Naive B cell (primary cell): ENCODE measurements at places on chromosomes 3 and 15. TPM values are rescaled to one million over a fixed set of nuclear protein-coding genes. Genes with fewer than 3 reads are reported as not detected.

DNA sequence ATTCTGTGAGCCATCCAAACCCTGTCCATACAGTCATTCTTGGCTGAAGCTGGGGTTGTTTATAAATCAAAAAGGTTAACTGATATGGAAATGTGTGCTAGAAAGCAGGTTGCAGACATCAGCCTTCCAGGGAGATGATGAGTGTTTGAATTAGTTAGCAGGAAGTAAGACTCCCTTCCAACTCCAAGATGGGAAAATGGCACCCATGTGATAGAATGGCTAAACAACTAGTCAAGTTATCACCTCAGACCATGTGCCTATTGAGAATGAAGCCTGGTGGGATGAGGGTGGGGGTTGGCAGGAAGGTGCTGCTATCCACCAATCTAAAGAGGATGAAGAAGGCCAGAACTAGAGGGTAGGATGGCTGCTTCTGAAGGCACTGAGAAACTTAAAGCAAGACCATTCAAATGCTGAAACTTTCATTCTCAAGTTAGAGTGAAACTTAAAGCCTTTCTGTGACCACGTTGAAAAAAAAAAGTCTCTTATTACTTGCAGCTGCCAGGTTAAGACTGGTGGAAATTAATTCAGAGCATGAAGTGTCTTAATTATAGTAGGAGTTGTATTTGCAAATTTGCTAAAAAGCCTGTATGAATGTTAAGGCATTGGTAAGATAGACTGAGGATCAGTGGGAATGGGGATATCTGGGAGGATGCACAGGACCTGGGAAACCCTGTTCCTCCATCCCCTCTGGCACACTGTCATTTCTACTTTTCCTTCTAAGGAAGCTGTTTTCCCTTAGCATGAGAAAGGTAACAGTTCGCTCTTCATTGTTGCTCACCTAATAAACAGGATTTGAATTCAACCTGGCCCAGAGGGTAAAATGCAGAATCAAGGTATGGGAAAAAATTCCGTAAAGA lies 36.8 kb downstream of the CCR3 start:
- DNase-seq: no peak
- no peaks in the 10 kb centered on the region for H3K27me3 ChIP-seq
- H3K36me3 ChIP-seq: no peaks in the 10 kb centered on the region
- peaks cover 25% of the 10 kb centered on the region for H3K4me1 ChIP-seq

DNA sequence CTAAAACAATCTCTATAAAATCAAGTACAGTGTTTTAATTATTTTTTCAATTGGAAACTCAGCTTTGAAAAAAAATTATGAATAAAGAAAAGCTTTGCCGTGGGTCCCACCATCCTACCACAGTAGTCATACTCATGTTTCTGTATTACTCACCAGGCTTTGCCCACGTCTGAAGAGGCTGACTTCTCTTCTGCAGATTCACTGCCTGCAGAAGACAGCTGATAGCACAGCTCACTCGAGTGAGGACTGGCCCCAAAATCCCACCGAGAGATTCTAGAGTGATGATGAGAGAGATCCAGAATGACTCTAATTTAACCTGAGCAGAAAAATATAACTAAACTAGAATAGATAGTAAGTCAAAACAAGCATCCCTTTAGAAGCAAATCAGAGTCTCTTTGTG lies 11.9 kb downstream of the C2CD4B start:
- no peak overlapping the region for H3K27ac ChIP-seq
- H3K36me3 ChIP-seq: no peaks in the 10 kb centered on the region
- peaks cover 10% of the 10 kb centered on the region for H3K27me3 ChIP-seq
- H3K4me1 ChIP-seq: no peaks in the 10 kb centered on the region

DNA sequence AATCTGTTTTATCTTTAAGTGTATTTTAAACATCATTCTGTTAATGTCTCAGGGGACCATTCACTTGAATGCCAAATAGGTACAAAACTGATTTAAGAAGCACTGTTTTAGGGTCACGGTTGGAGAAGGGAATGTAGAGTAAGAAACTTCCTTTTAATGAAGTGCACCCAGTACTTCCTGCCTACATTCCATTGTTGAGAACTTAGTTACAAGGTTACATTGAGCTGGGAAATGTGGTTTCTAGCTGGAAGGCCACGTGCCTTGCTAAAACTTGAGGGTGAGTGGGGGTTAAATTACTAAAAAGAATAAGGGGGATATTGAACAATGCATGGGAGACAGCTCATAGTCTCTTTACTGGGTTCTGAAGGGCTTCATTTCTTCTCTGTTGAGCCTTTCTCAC lies 78.3 kb upstream of the TBC1D5 start:
- H3K4me3 ChIP-seq: no peak overlapping the region
- no peak overlapping the region for H3K27ac ChIP-seq
- H3K36me3 ChIP-seq: no peaks in the 10 kb centered on the region
- H3K4me1 ChIP-seq: no peaks in the 10 kb centered on the region
- no peaks in the 10 kb centered on the region for H3K27me3 ChIP-seq

DNA sequence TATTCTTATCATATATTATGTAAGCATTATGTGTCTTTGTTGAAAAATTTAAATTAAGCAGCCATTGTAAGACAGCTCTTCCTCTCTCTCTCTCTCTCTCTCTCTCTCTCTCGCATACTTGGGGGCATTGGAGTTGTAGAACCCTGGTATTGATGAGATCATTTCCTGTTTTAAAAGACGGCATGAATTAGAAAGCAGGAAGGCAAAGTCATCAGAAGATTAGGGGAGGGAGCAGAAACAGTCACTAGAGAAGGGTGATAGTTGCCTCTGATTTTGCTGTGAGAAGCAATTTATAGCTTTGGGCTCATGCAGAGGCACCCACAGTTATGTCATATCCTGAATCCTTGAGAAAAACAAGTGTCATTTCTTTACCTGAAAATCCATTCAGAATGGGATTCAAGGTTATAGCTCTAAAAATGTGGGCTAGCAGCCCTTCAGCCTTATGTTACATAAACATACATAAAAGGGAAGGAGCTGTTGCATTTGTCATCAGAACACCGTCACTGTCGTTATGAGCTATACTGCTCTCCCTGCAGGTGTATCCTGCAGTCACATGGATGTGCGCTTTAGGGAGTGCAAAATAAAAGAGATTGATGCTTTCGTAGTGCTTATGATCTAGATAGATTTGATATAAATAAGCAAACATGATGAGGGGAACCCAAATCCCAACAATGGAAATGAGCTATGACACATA lies 213.8 kb downstream of the NR1D2 start:
- H3K4me1 ChIP-seq: peaks cover 8% of the 10 kb centered on the region
- no peak for DNase-seq

DNA sequence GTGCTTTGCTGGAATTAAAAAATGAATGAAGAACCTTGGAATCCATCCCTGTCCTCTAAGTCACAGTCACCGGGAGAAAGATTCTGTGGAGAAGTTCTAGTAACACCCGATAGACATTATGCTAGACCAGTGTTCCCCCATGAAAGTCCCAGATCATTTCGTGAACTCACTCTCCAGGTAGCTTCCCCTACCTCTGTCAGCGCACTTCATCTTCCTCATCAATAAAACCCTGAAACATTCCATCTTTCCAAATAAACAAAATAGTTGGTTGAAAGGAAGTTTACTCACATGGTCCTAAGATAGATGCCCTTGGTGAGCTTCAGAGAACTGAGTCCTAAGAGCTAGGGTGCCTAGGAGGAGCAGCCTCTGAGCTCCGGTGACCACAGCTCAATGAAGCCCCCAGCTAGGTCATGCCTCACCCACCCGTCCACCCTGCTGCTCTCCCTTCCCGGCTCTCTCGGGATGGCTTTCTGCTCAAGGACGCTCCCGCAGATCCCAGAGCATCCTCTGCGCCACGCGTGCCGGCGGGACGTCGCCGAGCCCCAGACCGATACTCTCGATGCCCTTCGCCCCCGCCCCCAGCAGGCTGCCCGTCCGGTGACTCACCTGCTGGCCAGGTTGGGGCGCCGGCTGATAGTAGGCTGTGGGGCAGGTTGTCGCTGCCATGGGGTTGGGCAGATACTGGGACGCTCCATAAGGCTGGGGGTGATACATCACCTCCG lies 776 bp downstream of the VGLL3 start:
- H3K4me1 ChIP-seq: no peaks in the 10 kb centered on the region
- H3K27me3 ChIP-seq: peaks cover 26% of the 10 kb centered on the region
- peak overlapping the region; percentile 77 for H3K4me3 ChIP-seq
- peaks cover 4% of the 10 kb centered on the region for H3K36me3 ChIP-seq
- DNase-seq: no peak

DNA sequence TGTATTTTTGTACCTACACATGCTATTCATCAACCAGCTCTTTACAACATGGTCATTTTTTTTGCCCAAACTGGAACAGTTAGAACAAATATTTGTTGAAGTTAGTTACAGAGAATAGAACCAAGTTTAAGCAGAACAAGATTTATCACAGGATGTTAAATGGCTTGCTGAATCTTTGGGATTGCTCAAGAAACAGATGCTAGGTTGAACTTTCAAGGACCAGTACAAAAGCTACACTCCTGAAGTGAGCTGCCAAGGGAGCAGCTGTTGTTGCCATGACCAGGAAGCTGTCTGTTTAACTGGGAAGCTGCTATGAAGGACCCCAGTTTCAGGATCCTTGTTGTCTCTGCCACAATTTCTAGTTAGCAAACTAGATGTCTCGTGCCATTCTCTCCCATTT lies 53.7 kb downstream of the ZIC1 start:
- no peaks in the 10 kb centered on the region for H3K27me3 ChIP-seq
- no peaks in the 10 kb centered on the region for H3K4me1 ChIP-seq
- DNase-seq: no peak
- no peak overlapping the region for H3K27ac ChIP-seq
- H3K4me3 ChIP-seq: no peak overlapping the region

SUMF1 gene
- 22.7 TPM for polyA plus RNA-seq

MINAR1 gene
- not detected for polyA plus RNA-seq

ACOX2 gene
- polyA plus RNA-seq: not detected

GOLGA8T gene
- polyA plus RNA-seq: not detected

GRCh38 chr3:45134758-45135521 lies 11.2 kb downstream of the CDCP1 start:
- H3K36me3 ChIP-seq: no peaks in the 10 kb centered on the region
- H3K4me1 ChIP-seq: no peaks in the 10 kb centered on the region
- no peak overlapping the region for H3K4me3 ChIP-seq
- no peaks in the 10 kb centered on the region for H3K27me3 ChIP-seq
- no peak for DNase-seq

DNA sequence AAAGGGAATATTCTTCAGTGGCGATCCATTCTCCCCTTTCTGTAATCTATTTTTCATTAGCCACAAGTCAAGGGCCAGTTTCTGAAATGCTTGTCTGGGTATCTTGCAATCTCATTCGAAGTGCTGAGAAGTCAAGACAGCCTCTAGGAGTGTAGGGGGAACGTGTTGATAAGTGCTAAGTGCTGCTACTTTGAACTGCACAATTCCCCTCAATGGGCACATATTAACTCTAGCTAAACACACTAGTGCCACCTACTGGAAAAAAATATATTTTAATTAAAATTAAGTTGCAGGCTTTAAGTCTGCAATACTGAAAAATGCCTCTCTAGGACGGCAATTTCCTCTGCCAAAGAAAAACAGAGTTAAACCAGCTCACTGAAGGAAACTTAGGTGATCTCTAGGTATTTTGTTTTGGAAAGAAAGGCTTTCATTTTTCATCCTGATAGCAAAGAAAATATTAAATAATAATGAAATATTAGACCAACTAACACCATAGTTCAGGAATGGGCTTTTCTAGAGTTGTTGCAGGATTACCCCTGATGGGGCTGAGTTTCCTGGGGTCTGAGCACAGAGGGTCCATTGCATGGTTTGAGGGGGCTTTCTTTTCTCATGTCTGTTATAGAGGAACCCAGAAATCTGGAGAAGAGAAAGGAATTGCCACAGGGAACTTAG lies 181.9 kb upstream of the KBTBD8 start:
- no peak overlapping the region for H3K27ac ChIP-seq
- H3K4me3 ChIP-seq: no peak overlapping the region

- H3K27me3 ChIP-seq: peaks cover 35% of the 10 kb centered on the region
- no peak for DNase-seq
These were observed 966 bp upstream of the C3orf80 start for GRCh38 chr3:160224256-160224655.

DNA sequence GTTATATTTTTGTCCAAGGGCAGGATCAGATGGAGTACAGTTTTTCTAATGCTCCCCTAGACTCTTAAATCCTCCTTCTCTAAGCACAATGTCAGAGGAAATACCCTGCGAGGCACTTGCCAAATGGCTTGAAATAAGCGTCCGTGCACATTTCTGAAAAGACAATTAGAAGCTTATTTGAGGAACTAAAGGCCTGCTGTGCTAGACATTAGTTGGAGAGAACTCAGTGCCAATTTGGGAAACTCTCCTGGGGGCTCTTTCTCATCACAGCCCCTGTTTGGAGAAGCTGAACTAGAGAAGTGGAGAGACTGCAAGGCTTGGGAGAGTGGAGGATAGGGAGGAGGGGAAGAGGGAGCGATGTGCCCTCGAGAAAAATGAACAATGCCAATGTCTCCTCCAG lies 247.6 kb upstream of the C2CD4B start:
- no peaks in the 10 kb centered on the region for H3K4me1 ChIP-seq
- no peak overlapping the region for H3K27ac ChIP-seq
- no peak overlapping the region for H3K4me3 ChIP-seq

TBC1D21 gene
- not detected for polyA plus RNA-seq

DNA sequence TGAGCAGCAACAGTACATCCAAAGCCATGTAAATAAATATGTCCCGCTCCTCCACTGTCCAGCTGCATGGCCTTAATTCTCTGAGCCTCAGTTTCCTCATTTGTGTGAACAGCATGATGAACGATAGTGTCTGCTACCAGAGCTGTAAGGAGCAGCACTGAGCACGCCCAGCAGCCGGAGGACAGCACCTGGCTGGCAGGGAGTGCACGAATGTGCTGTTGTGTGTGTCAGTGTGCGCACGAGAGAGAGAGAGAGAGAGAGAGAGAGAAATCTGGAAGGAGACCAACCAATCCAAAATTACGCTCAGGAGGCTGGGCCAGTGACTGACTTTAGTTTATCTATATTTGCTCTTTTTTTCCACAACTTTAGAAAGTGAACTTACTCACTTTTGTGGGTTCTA lies 26.6 kb upstream of the PLXNA1 start:
- peak overlapping the region; percentile 50 for H3K27ac ChIP-seq
- H3K4me1 ChIP-seq: peaks cover 32% of the 10 kb centered on the region
- H3K36me3 ChIP-seq: no peaks in the 10 kb centered on the region
- no peaks in the 10 kb centered on the region for H3K27me3 ChIP-seq

GABRA5 gene
- not detected for polyA plus RNA-seq

DNA sequence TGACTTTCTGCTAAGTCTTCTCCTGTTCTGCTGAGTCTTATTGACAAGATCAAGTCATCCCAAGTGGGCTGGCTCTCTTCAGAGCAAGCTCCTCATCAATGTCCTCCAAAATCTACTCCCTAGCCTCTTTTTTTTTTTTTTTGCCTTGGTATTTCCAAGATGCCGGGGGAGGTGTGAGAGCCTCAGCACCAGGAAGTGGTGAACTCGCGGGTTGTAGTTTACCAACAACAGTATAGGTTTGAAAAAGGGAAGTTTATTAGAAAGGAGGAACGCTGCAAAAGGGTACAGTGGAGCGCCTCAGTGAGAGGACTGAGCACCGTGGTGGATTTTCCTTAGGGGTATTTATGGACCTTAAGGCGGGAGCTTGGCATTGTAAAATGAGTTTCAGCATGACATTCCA lies 94.3 kb upstream of the SGO1 start:
- H3K4me3 ChIP-seq: peak overlapping the region; percentile 10
- peaks cover 6% of the 10 kb centered on the region for H3K4me1 ChIP-seq
- DNase-seq: no peak
- H3K36me3 ChIP-seq: peaks cover 20% of the 10 kb centered on the region

ZPLD1 gene
- not detected for polyA plus RNA-seq

GRCh38 chr3:32257042-32257441 lies 18.6 kb downstream of the CMTM8 start:
- H3K4me3 ChIP-seq: no peak overlapping the region
- DNase-seq: no peak
- no peaks in the 10 kb centered on the region for H3K4me1 ChIP-seq
- no peaks in the 10 kb centered on the region for H3K36me3 ChIP-seq

HTD2 gene
- polyA plus RNA-seq: 26.9 TPM
